ENCODE measurements at places on chromosomes 16 and 17.

GRCh38 chr17:47864791-47865216 lies 13.8 kb upstream of the SP6 start:
- no peak for DNase-seq

- no peak for DNase-seq
Observed at GRCh38 chr16:28183484-28183883, 28.3 kb downstream of the XPO6 start.

DNA sequence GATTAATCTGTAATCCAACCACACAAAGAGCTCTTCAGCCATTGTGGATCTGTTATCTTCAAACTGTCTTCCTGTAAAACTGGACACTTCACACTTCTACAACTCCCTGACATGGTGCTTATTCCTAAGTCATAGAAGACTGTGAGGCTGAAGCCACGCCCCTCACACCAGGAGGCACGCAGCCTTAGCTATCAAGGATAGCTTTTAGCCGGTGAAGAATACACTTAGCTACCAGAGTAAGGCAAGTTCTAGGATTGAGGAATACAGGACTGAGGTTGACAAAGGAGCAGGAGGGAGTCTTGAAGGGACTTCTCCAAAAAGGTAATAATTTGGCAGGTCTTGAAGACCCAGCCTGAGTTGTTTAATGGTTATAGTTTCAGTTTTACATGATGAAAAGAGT lies 79.8 kb upstream of the GAS7 start:
- no peak for DNase-seq

GRCh38 chr17:51120357-51120738 lies 320 bp downstream of the SPAG9 start:
- no peak for DNase-seq

GRCh38 chr16:58801838-58802237 lies 67.7 kb upstream of the GOT2 start:
- no peak for DNase-seq

DNA sequence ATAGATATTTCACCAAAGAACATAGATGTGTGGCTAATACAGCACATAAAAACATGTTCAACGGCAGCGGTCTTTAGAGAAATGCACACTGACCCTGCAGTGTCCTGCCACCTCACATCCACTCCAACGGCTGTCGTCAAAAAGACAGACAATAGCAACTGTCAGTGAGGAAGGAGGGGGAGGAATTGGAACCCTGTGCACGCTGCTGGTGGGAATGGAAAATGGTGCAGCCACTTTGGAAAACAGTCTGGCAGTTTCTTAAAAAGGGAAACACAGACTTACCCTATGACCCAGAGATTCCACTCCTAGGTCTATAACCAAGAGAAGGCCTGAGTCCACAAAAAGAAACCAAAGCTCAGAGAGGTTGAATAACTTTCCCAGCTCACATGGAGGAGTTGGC lies 7.7 kb downstream of the CEP295NL start:
- DNase-seq: no peak
